ENCODE measurements at places on chromosomes 3 and 15.

DNA sequence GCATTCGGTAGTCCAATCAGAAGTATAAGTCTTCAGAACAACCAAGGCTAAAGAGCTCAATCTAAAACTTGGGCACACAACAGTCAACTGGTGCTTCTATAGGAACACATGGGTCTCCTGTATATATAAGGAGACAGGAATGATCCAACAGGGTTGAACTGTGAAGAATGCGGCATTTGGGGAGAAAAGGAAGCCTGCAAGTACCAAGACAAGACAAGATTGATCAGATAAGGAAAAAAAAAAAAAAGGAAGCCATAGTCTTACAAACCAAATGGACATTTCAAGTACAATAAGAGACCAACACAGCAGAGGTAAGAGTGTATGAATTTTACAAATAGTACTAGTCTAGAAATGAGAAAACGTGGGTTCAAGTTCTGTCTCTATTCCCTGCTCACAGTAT is 6.5 kb downstream of the CPEB1 start:
- no peak for DNase-seq

GRCh38 chr3:64894006-64894405 is 206.2 kb upstream of the ADAMTS9 start:
- no peak for DNase-seq

DNA sequence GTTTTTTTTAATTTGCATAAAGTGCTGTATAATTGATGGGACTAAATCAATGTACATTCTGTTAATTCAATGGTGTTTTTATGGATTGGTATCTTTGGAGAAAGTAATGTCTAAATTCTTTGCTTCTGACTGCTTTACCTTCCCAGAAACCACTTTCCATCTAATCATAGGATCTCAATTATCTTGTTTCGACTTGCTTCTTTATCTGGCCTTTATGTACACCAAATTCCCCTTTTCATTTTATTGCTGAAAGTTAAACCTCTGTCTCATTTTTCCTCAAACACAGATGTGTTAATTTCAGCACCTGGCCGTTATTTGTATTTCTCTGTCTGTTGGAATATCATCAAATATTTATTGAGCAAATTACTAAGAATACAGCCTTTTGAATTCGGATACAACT is 287.3 kb upstream of the GBE1 start:
- no peak for DNase-seq

- DNase-seq = peak; percentile 33
Observed at GRCh38 chr3:78868570-78868969, 899.2 kb downstream of the ROBO1 start.

DNA sequence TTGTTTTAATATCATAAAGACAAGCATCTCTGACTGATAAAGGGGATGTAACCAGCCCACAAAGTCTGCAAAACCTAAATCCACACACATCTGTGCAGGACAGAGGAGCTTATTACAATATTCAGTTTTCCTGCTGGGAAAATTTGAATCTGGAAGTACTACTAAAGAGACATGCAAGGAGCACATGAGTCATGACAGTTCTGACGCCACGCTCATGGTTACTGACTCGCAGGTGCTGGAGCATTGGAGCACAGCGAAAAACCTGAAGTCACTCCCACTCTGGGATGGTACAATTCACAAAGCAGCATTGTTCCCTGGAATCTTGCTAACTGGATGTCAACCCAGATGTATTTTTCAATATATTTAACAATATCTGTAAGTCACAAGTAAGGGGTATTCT is 7.6 kb upstream of the ISL2 start:
- no peak for DNase-seq

GRCh38 chr3:79162653-79163052 is 605.1 kb downstream of the ROBO1 start:
- DNase-seq = no peak

DNA sequence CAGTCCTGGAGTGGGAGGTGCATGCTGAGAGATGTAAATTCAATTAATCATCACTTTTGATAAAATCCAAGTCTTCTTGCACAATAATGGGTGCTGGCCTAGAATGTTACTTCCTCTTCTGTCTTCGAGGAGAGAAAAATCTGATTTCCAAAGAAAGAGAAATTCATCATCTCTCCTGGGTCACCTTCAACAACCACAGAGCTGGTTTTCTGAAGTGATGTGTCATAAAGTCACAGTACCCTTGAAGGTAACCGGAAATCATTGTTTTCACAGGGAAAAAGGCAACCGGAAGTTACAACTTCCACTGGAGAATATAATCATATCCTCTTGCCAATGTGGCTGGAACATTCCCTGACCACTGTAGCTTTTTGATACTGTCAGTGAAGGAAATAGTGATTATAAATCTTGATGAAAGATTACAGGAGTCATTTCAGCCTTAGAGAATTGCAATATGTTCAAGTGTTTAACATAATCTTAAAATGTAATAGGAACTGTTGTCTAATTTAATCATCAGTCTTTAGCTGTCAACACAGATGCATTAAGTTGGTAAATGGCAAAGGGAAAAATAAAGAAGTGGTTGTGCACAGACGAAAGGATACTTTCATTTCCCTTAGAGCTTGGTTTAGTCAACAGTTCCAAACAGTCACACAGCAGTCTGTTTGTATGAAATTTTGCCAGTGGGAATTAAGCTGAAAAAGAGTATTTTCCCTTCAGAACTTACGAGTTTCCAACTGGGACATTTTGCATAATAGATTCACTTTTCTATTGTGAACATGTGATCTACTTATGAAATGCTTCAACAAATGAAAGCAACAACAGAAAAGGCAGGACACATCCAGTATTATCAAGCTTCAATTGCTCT is 106.5 kb upstream of the SLC4A7 start:
- no peak for DNase-seq

DNA sequence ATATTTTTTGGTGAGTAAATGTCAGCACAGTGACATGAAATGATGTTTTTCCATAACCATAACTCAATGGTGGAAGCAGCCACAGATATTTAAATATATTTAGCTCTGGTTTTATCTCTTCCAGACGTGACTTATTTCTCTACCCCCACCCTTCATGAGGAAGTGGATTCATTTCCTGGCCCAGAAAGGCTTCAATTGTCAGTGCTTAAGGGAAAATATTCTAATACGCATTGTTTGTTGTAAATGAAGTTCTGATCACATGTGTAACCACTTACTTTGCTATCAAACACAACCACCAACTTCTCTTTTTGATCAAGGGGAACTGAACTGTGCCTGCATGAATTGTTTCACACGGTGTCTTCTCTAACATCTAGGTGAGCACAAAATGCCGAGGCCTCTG is 14.0 kb downstream of the CLDN16 start:
- no peak for DNase-seq

GRCh38 chr3:180926526-180926925 is 14.1 kb downstream of the FXR1 start:
- DNase-seq = no peak

- DNase-seq = no peak
Observed at GRCh38 chr15:27574541-27575054, 524.5 kb downstream of the OCA2 start.

DNA sequence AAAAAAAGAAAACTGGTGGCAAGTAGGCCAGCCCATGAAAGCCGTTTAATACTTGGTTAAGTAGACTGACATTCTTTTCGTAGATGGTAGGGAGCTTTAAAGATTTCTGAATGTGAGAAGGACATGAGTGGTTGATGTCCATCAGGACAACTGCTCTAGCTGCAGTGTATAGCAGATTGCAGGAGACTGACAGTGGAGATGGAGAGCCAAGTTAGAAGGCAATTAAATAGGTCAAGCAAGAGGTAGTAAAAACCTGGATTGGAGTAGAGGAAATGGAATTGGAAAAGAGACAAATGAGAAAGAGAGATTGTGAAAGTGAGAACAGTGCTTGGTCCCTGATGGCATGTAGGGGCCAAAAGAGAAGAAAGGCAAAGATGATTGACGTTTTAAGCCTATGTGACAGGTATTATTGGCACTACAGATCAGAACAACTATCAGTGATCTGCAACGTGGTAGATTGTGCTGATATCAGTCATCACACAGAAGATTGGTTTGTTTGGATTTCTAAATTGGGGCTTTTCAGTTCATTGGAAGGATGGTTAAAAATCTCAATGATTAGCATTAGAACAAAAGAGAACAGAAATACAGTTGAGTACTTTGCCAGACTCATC is 74.0 kb downstream of the CNTN4 start:
- DNase-seq = no peak

DNA sequence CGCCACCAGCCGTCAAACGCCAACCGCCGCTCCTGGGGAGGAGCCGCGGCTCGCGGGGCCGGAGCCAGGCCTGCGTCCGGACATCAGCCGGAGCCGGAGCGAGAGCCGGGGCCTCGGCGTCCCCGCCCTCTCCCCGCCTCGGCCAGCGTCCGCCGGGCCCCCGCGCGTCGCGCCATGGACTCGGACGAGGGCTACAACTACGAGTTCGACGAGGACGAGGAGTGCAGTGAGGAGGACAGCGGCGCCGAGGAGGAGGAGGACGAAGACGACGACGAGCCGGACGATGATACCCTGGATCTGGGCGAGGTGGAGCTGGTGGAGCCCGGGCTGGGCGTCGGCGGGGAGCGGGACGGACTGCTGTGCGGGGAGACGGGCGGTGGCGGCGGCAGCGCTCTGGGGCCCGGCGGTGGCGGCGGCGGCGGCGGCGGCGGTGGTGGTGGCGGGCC is 359 bp downstream of the ARIH1 start:
- no peak for DNase-seq

- DNase-seq = no peak
Observed at GRCh38 chr15:77525907-77526594, 105.4 kb downstream of the HMG20A start.

DNA sequence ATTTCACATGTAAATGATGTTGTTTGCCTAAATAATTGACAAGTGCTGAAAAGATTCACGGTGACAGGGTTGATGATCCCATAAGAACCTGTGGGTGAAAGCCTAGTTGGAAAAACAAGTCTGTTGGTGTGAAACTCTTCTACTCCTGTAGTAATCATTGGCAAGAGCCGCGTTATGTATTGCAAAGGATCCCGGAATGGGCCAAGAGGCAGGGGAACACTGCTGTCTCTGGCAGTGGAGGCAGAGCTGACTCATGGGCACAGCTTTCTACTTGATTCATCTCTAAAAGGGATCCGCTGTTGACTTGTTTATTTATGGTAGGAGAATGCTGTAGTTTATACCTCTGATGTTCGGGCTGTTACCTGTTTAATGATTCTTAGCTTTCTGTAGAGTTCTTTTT is 63.1 kb downstream of the MAP6D1 start:
- DNase-seq = no peak

DNA sequence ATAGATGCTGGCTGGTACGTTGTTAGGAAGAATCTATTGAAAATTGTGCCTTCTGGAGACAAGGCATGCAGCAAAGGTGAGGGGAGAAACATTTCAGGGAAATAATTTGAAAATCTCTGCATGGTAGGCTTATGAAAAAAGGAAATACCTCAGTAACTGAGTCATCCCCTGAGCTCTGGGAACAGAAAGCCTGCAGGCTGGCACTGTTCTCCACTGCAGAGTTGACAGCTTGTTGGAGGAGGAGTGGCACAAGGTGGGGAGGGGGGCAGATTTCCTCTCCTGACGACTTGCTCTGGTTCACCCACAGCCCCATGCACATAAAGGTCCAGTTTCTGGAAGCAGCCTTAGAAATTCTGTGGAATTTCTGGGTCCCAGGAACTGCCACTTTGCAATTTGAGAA is 179.4 kb downstream of the ABHD5 start:
- DNase-seq = no peak

- no peak for DNase-seq
Observed at GRCh38 chr15:90870354-90871138, 2.2 kb downstream of the FURIN start.

DNA sequence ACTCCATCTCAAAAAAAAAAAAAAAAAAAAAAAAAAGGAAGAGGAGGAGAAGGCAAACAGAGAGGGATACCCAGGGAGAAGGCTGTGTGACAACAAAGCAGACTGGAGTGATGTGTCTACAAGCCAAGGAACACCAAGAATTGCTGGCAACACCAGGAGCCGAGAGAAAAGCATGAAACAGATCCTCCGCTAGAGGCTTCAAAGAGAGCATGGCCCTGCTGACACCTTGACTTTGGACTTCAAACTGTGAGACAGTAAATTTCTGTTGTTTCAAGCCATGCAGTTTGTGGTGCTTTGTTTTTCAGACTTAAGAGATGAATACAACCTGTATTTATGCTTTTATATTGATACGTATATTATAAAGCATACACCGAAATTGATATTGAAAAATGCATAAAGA is 74.3 kb upstream of the TRA2B start:
- DNase-seq = no peak

DNA sequence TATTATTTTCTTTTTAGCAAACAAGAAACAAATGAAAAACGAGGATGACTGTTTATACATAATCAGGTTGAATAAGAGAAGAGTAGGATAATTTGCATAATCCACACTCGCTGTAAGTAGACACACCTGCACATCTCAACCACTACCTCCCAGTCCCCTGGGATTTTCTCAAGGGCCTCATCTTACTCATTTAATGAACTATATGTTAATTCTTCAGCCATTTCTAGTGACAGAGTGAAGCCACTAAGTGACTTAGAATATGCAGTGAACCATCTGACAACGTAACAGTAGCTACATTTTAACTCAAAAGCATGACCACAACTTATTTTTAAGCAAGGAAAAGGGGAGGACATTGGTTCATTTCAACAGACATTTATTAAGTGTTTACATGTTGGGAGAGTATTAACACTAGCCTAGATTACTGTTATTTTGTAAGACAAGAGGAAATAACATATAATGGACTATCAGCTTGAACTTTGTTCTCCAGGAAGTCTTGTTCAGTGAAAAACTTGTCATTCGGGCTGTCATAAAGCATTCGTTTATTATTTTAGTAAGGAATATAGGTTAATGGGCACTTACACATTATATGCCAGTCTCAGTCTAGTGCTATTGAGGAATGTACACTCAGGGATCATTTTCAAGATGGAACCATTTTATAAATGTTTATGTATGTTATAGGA is 173.0 kb upstream of the ROBO2 start:
- peak; percentile 95 for DNase-seq

GRCh38 chr3:136671921-136672320 is 80.3 kb downstream of the STAG1 start:
- DNase-seq = no peak

DNA sequence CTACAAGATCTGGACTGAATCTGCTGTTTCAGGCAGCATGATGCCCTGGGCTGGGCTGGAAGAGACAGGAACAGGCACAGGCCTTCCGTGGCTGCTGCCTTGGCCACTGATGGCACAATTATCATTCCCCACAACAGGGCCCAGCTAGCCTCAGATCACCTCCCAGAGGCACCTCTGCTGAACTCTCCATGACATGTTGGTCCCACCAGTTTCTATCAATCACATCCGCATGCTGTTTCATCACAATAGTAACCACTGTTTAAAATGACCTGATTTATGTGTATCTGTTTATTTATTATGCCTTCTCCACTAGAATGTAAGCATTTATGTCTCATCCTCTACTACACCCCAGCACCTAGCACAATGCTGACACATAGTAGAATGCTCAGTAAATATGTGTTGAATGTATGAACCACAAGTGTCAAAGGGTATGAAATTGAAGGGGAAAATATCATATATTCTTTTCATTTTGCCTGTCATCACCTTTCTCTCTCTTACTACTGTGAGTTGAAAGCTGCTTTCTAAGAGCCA is 32.7 kb upstream of the ZBTB38 start:
- DNase-seq = no peak

GRCh38 chr3:107629566-107629965 is 106.8 kb downstream of the BBX start:
- DNase-seq = no peak

Measured in NCI-H524 treated with DMSO at 0.1 percent for 48 hours (cell line).